Nephron progenitor cell (in vitro differentiated cells): ENCODE measurements at places on chromosomes 4 and X.

DNA sequence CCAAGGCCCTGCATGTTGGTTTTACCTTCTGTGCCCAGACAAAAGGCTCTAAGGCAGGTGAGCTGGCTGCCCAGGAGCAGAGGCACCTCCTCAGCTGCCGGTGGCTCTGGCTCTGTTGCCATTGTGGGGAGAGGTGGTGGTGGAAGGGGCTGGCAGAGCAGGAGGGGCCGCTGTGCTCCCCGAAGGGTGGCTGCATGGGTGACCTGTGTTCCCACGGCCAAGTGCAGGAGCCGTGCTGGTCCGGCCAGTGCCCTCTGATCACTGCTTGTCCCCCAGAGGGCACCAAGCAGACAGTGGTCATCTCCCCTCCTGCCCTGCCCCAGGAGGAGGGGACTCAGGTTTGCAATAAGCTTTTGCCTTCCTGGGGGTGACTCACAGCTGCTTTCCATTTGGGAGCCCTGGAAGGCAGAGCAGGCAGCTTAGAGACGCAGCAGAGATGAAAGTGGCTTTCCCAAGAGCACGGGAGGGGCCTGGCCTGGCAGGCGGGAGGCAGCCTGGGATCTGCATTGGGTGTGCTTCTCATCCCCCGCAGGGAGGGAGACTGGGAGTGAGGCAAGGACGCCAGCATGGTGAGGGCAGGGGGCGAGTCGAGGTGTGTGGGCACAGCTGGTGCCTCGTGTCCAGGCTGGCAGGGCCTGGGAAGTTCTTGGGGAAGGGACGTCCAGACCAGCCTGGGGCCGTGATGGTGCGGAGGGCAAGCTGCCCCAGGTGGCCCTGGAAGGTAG lies 28.7 kb downstream of the DOK7 start:
- H3K4me1 ChIP-seq = peaks cover 10% of the 10 kb centered on the region
- H3K36me3 ChIP-seq = no peaks in the 10 kb centered on the region
- no peak for DNase-seq
- peaks cover 38% of the 10 kb centered on the region for H3K27me3 ChIP-seq

- no peak overlapping the region for H3K27ac ChIP-seq
- no peak overlapping the region for H3K4me3 ChIP-seq
- no peaks in the 10 kb centered on the region for H3K36me3 ChIP-seq
- DNase-seq = no peak
- H3K4me1 ChIP-seq = no peaks in the 10 kb centered on the region
These were observed 117.6 kb upstream of the PCDH18 start for GRCh38 chr4:137649711-137650450.

DNA sequence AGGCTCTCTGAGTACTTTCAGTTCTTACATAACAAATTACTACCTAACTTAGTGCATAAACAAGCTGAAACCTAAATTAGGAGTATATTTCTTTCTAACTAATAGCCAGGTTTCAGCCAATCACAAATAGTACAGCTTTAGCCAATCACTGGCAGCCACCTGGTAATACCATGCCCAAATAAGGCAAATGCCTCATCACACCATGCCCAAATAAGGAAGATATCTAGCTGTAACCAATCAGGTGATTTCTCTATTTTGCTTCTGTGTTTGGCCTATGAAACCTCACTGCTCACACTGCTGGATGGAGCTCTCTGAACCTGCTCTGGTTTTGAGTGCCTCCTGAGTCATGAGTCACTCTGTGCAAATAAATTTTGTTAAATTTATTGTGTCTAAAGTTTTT lies 113.5 kb downstream of the DDIT4L start:
- no peaks in the 10 kb centered on the region for H3K4me1 ChIP-seq
- no peak overlapping the region for H3K27ac ChIP-seq
- DNase-seq = no peak
- H3K36me3 ChIP-seq = no peaks in the 10 kb centered on the region

- H3K27me3 ChIP-seq = no peaks in the 10 kb centered on the region
- H3K4me3 ChIP-seq = no peak overlapping the region
These were observed 55.6 kb downstream of the STIM2 start for GRCh38 chr4:26916195-26916594.

GRCh38 chr4:1747603-1747967 lies 26.3 kb downstream of the TACC3 start:
- no peaks in the 10 kb centered on the region for H3K4me1 ChIP-seq
- DNase-seq = no peak
- H3K4me3 ChIP-seq = no peak overlapping the region

DNA sequence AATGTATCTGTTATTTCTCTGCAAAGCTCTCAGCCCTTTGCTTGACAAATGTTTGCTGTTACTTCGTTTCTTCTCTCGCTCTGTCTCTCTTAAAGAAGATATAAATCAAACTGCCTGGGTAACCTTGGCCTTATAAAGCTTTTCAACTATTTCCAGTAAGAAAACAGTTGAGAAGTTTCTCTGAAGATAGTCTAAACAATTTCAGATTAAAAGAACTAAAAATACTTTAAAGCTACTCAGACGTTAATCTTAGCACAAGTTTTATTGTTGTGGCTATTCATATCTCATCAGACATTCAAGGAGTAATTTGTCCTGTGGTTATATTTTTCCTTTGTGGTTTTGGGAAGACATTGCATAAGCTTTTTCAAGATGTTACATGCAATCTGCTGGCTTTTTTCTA lies 22.6 kb downstream of the HOPX start:
- no peak overlapping the region for H3K4me3 ChIP-seq
- H3K27me3 ChIP-seq = peaks cover 65% of the 10 kb centered on the region
- peaks cover 32% of the 10 kb centered on the region for H3K4me1 ChIP-seq
- no peaks in the 10 kb centered on the region for H3K36me3 ChIP-seq
- DNase-seq = no peak
